ENCODE measurements at places on chromosomes 12 and 14.

GRCh38 chr12:128510511-128510910, 243.5 kb downstream of the TMEM132C start:
- no peak for DNase-seq

- DNase-seq = peak; percentile 72
Observed at GRCh38 chr14:75401361-75401760, 26.5 kb upstream of the JDP2 start.

- peak; percentile 79 for DNase-seq
Observed at GRCh38 chr12:50572287-50572686, 67.5 kb downstream of the DIP2B start.

- DNase-seq = no peak
Observed at GRCh38 chr12:44459569-44459968, 416.5 kb downstream of the NELL2 start.

GRCh38 chr12:62578726-62579125, 112.1 kb downstream of the MON2 start:
- no peak for DNase-seq

GRCh38 chr12:11635341-11635740, 14.1 kb upstream of the ETV6 start:
- DNase-seq = no peak

GRCh38 chr14:96904201-96904600, 107.0 kb downstream of the VRK1 start:
- no peak for DNase-seq

DNA sequence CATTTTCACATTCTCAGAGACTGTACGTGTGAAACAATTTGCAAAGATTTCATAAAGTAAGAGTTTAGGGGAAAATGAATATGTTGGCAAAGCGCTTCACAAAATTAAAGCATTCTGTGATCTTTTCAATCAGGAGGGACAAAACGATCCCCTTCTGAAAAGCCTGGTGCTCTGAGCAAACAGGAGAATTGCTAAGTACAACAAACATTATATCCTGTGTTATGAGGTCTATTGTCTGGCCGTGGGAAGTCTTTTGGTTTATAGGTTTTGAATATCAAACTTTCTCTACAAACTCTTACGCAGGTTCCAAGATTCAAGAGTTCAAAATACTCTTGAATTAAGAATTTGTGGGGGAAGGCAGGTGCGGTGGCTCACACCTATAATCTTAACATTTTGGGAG, 7.2 kb upstream of the FOXN3 start:
- DNase-seq = no peak

DNA sequence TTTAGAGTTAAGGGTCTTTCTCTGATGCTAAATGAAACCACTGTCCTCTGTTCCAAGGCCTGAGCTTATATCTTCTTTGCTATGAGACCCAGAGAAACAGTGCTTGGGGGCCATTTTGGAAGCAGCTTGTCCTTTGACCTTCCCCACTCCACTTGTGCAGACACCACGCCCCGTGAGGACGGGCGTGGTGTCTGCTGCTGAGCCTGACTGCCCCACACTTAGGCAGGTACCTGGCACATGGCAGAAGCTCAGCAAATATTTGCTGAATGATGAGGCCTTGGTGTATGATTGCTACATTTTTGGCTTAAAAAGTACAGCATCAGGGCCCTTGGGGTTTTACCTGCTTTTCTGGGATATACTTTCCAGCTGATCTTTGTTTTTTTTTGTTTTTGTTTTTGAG, 69.9 kb downstream of the RASSF3 start:
- DNase-seq = no peak

DNA sequence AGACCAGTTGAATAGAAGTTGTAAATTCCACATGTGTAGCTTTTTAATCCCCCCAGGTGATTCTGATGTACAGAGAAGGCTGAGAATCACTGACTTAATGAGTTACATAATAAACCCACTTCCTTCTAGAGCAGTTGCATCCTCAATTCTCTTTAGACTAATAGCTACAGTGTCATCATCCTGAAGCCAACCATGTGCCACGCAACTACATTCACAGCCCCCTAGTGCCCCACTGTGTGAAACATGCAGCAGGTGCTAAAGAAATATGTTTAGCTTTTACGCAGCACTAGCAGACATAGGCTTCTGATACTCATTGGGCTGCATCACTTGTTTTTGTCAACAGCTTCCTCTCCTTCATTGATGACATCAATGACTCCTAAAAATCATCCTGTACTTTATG, 1168.3 kb downstream of the BCL11B start:
- DNase-seq = no peak

GRCh38 chr14:87461704-87462103, 531.3 kb downstream of the GALC start:
- no peak for DNase-seq

DNA sequence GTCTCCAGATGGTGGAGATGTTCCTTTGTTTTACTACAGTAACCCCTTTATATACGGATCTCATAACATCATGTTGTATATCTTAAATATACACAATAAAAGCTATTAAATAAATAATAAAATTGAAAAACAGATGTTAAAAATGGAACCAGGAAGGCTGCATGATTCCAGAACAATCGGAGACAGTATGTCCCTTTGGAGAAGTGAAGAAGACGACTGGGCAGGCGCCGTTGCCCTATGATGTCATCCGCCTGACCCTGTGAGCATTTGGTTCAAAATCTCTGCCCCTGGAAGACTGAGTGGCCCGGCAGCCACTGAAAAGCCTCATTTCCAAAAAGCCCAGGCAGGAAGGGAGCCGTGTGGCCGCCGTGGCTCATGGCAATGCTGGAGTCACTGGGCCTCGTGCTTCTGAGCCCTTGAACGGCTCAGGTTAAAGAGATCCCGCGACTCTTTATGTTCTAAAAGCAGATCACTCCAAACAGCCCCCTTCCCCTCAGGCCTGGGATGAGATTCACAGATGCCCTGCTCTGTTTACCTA, 30.8 kb downstream of the RIMBP2 start:
- DNase-seq = no peak

GRCh38 chr14:31827325-31827724, 249.8 kb upstream of the ARHGAP5 start:
- DNase-seq = no peak

DNA sequence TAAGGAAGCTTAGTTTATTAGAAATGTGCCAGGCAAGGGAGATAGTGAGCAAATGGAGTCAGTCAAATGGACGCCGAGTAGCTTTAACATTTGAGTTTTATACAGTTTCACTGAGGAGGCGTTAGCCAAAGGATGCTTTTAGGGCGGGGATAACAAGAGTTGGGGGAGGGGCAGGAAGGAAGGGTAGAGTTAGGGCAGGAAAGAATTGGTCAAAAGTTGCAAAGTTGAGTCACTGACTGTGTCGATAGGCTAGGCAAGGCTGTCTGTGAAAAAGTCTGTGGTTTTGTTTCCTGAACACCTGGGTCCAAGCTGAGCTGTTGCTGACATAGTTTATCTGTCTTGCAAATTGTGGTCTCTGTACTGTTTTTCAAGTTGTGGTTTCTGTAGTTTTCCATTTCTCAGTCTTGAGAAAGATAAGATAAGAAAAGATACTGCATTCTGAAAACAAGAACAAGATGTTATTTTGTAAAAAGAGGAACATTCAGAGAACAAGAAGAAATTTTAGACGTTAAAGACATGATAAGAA, 62.6 kb upstream of the RESF1 start:
- no peak for DNase-seq

DNA sequence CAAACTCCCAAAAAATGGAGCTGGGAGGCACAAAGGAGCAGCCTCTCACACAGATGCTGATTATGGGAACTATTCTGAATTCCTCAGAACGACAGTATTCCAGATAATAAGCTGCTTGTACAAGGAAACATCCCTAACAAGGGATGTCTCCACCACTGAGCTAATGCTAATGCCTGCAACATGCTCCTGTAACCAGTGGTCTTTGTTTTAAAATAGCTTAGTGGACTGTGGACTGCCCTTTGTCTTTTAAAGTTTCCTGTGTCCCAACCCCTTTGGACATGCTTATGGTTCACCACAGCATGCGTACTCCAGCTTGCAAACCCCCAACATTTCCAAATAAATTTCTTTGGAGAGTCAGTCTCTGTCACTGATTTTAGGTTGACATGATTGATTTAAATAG, 16.4 kb upstream of the PITPNM2 start:
- DNase-seq = no peak

- DNase-seq = no peak
Observed at GRCh38 chr12:46506198-46506597, 133.6 kb upstream of the SLC38A2 start.

GRCh38 chr14:51650716-51651387, 858 bp upstream of the FRMD6 start:
- no peak for DNase-seq

DNA sequence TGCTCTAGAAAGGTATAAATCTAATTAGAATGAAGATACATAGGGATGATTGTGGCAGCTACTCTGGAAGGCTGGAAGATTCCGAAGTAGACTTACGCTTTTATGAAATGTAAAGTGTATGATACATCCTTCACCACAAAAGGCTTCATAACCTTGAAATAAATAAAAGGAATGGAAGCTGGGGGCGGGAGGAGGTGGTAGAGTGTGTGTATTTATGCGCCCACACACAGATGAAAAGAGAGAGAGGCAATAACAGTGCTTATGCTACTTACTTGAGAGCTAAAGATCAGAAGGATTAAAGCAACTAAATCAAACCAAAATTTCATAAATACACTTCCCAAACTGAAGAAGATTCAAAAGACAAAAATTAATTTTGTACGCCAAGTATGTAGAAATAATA, 30.4 kb downstream of the CBX5 start:
- no peak for DNase-seq

GRCh38 chr14:81450976-81451375, 50.9 kb upstream of the STON2 start:
- DNase-seq = no peak

GRCh38 chr14:100824901-100825712, 811 bp upstream of the MEG3 start:
- no peak for DNase-seq

DNA sequence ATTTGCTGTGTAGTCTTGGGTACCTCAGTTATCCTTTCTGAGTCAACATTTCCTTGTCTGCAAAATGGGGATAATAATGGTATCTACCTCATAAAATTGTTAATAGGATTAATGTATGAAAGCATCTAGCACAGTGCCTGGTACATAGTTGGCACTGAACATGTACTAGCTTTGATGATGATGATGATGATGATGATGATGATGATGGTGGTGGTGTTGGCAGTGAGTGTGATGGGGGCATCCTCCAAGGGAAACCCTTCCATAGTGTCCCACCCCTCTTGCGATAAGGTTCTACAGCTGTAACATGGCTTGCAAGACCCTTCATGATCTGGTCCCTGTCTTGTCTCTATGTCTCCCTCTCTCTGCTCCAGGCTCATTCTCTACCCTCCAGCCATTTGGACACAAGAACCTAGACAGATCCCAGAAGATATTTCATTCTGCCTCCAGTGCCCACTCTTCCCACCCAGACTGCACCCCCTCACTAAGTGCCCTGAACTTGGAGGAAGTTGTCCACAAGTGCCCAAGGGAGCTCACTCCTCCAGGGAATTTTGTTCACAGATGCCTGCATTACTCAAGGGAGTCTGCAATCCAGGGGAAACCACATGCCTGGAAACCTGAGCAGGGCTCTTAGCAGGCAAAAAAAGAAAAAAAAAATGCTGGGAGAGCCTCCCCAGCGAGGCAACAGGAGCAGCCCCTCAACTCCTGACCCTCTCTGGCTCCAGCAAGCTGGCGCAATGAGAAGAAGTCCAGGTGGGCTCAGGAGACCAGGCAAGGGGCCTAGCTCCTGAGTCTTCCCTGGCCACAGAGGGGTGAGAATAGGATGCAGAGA, 10.1 kb upstream of the BDKRB1 start:
- no peak for DNase-seq

- no peak for DNase-seq
Observed at GRCh38 chr12:71664411-71665089, 449 bp downstream of the THAP2 start.

DNA sequence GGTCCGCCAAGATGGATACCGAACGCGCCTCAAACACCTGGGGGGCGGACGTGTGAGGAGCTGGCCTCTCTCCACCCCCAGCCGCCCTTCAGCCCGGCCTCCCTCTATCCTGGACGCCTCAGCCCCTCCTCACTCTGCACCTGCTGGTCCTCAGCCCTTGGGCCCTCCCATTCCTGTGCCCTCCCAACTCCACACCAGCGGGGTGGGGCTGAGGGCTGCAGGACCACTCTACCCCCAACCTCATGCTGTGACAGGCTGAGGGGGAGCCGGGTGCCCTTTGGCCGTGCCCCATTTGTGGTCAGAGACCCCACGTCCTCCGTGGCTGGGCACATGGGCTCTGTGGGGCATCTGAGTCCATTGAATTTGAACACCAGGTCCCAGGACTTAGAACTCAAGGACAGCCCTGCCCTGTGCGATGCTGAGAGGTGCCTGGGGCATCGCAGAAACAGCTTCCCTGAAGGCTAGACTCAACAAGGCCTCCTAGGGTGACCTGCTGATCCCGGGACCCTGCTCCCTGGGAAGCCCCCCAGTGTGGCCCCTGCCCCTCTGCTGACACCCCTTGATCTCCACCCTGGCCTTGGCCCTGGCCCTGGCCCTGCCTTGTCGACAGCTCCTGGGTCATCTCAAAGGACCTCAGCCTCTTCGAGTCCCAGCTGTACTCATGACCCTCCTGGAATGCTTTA, 82.0 kb upstream of the SFSWAP start:
- DNase-seq = no peak

DNA sequence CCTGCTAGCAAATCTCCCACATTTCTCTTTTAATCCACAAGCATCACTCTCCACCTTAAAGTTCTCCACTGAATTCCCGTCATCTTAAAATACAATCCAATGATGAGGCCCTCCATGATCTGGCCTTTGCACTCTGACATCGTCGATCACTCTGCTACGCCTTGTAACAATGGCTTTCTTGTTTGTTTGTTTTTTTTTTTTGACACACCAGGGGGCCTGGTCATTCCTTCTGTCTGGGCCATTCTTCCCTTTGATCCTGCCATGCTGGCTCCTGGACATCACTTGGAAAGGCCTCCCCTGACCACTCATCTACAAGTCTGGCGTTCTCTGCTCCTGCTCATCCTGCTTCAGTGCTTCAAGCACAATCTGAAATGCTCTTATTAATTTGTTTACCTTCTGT, 233.5 kb downstream of the PPM1H start:
- no peak for DNase-seq

All from GM04503 (cell line).